Stimulated activated CD4-positive, alpha-beta T cell treated with anti-CD3 and anti-CD28 coated beads, Interleukin-1b, Interleukin-23, amount 100 ng/mL, for 24 hours (primary cell): ENCODE measurements at places on chromosomes 2 and 18.

- DNase-seq = no peak
These were observed 136.7 kb upstream of the CWC22 start for GRCh38 chr2:180143633-180144337.

- no peak for DNase-seq
These were observed 105.1 kb downstream of the EPB41L5 start for GRCh38 chr2:120118018-120118417.

DNA sequence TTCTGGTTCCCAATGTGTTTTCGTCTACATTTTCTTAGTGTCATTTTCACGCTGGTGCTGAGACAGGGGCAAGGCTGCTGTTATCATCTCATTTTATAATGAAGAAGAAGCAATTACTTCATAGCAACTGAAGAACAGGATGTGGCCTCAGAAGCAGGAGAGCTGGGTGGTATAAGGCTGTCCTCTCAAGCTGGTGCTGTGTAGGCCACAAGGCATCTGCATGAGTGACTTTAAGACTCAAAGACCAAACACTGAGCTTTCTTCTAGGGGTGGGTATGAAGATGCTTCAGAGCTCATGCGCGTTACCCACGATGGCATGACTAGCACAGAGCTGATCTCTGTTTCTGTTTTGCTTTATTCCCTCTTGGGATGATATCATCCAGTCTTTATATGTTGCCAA, 7.3 kb downstream of the IL36G start:
- no peak for DNase-seq

DNA sequence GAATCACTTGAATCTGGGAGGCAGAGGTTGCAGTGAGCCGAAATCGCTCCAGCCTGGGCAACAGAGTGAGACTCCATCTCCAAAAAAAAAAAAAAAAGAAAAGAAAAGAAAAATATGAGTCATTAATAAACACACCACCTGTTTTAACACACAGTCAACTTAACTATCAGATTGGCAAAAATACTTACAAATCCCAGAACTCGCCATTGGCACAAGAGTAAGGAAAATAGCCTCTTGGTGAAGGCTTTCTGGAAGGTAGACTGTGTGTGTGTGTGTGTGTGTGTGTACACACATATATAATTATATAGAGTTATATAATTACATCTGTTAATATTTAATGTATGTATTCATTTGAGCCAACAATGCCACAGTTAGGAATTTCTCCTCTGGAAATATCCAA, 63.7 kb upstream of the UXS1 start:
- DNase-seq = no peak

DNA sequence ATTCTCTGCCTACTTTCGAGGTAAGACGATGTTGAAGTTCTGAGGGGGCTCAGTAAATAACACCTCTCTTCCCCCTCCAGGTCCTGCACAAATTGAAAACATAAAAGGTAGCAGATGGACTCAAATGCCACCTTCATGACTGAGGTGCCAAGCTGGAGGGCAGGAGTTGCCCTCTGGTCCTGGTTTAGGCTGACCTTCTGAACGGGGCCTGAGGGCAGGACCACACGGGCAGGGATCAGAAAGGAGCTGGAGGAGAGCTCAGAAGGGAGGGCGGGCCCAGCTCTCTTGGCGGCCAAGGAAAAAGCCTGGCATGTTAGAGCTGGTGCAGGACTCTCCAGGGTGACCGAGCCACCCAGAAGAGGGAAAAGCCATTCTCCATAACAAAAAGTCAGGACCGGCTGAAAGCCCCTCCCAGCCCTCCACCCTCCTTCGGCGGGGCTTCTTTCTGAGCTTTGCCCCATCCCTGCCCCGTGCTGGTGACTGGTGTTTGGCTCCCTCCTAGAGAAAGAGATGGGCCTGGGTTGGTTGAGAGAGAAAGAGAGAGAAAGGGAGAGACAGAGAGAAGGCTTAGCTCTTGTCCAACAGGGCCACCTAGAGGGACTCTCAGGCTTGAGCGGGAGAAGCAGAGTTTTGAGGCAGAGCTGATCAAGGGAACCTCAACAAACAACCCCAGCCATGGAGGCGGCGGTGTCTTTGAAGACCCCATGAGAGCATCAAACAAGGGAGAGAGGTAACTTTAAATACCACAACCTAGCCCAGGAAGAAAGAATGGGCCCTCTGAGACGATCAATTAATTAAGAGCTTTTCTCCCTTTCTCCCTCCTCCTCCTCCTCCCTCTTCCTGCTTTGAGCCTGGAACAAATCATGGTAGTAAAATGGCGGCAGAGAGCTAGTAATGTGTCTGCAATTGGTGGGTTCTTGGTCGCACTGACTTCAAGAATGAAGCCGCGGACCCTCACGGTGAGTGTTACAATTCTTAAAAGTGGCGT, 50.8 kb downstream of the WIPF1 start:
- DNase-seq = peak; percentile 6

- DNase-seq = no peak
These were observed 62.6 kb upstream of the ASAP2 start for GRCh38 chr2:9144046-9144445.

DNA sequence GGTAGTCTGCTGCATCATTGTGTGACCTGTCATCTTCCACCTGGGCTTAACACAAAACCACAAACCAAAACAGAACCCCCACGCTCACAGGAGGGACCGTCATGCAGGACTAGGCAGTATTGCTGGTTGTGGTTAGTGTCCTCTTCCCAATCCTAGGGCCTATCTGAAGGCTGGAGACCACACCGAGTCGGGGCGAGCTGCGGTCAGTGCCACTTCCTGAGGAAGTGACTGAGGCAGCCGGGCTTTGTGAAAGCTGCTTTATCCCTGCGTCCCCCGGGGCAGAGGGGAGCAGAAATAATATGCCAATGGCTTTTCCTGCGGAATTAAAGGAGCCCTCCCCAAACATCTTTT, 22.9 kb downstream of the ZNF532 start:
- DNase-seq = no peak

GRCh38 chr2:138276339-138276738, 225.2 kb upstream of the SPOPL start:
- no peak for DNase-seq

DNA sequence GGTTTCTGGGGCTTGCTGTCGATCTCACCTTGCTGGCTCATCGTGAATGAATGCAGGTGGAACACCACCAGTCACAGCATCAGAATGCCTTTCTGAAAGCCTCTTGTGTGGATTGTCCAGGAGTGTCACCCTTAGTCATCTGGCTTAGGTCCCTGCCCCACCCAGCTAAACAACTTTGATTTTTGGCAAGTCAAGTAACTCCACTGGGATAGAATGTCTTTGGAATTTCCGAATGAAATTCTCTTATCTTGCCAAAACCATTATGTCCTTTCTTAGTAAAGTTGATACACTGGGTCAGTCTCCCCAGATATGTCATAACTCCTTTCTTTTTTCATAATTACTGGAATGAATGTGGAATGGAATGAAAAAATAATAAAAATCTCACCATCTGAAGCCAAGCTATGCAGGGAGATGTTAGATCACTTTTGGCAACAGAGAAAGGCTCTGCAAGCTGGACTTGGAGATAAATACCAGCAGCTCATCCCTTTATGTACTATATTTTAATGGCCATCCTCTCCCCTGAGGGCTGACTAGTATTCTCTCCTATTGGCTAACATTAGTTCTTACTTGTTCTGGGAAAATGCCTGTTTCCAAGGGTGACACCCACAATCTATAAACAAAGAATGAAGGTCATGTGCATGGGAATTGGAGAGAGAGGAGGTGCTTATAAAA, 35.4 kb downstream of the INSIG2 start:
- no peak for DNase-seq

DNA sequence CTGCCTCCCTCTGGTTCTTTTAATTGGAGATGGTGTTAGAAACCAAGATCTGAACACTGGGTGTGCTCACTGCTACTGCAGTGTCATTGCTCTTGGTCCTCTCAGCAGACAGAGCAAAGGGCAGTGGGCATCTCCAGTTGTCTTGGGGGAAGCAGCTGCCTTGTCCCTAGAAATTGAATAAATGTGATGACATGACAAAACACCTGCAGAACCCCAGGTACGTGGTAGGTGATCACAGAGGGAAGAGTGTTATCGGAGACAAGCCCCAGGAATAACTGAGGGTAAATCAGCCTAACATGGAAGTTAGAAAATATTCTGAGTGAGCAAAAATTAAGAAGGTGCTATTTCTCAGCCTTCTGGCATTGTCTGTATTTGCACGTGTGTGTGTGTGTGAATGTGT, 311.9 kb upstream of the HDAC4 start:
- no peak for DNase-seq

GRCh38 chr2:80299661-80300060, 4.9 kb downstream of the LRRTM1 start:
- DNase-seq = no peak

DNA sequence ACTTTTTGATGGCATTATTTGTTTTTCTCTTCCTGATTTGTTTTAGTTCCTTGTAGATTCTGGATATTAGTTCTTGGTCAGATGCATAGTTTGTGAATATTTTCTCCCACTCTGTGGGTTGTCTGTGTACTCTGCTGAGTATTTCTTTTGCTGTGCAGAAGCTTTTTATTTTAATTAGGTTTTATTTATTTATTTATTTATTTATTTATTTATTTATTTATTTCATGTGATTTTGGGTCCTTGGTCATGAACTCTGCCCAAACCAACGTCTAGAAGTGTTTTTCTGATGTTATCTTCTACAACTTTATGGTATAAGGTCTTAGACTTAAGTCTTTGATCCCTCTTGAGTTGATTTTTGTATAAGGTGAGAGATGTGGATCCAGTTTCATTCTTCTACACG, 292.2 kb downstream of the CDH7 start:
- DNase-seq = no peak

GRCh38 chr2:181574321-181574720, 82.6 kb downstream of the CERKL start:
- DNase-seq = no peak

DNA sequence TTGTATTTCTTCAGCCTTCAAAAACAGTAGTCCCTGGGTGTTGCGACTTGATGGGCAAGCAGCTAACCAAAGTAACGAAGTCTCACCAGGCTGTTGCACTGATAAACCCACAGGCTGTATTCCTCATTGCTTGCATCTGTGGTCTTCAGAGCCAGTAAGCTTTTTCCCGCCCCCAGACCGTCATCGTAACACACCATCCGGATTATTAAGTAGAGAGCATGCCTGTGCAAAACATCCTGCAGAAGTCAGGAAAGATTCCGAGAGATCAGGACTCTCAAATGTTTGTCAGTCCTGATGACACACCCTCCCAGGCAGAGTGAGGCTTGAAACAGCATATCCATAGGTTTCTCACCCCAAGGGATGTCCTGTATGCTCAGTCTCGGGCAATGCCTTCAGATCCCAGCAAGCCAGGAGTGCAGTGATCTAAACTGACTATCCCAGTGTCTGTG, 15.9 kb downstream of the ITGB1BP1 start:
- DNase-seq = no peak

DNA sequence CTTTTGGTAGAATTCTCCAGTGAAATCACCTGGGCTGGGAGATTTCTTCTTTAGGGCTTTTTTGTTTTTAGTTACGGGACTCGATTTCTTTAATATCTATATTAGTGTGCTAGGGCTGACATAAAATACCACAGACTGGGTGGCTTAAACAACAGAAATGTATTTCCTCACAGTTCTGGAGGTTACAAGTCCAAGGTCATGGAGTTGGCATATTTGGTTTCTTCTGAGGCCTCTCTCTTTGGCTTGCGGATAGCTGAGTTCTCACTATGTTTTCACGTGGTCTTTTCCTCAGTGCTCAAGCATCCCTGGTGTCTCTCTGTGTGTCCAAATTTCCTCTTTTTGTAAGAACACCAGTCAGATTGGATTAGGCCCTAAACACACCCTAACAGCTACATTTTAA, 208.5 kb upstream of the DTNA start:
- DNase-seq = no peak

GRCh38 chr2:62724886-62725711, 19.6 kb downstream of the EHBP1 start:
- DNase-seq = no peak

- no peak for DNase-seq
These were observed 58.3 kb downstream of the EFEMP1 start for GRCh38 chr2:55865096-55865835.

GRCh38 chr18:68035774-68036522, 519.4 kb upstream of the DSEL start:
- DNase-seq = no peak

DNA sequence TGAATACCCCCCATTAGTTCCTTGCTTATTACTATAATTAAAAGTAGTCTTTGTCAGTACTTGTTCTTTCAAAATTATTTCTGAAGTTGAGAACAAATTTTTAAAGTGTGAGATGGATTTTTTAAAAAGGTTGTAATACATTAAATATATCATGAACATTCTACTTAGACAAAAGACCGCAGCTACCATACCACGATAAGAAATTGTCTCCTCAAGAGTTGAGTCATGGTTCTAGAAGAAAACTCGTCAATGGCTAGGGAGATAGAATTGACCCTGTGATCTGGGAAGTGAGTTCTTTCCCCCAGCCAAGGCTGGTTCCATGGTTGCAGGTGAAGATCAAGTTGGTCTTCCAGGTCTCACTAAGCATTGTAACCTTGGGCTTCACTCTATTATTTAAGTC, 67.8 kb upstream of the ACYP2 start:
- no peak for DNase-seq

- DNase-seq = no peak
These were observed 60.3 kb upstream of the UPP2 start for GRCh38 chr2:158041400-158041799.

DNA sequence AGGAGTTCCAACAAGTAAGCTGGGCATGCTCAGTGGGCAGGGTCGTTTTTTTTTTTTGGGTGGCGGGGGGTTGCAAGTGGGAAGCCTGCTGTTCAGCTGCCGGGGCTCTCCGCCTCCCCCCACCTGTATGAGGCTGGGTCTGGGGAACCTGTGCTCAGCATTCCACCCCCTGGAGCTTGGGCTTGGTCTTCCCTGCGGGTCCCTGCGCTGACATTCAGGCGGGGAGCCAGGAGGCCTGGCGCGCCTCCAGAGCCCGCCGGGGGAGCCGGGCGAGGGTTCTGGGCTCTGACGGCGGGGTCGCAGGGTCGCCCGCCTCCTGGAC, 822 bp upstream of the GPD2 start:
- no peak for DNase-seq

DNA sequence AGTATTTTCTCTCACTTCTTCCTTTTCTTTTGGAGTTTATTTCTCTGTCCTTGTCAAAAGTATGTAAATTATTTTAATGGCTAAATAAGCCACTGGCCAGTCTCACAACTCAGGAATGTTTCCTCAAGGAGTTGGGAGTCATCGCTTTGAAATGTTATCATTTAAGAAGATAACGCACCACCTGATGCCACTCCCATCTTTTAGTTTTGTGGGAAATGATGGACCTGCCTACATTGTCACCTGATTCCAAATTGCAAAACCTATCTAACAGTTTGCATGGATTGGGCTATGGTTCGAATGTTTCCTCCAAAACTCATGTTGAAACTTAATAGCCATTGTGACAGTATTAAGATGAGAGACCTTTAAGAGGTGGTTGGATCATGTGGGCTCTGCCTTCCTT, 32.4 kb upstream of the PPM1B start:
- no peak for DNase-seq

- DNase-seq = no peak
These were observed 3.8 kb upstream of the EGR4 start for GRCh38 chr2:73297151-73297559.
